Stimulated activated CD4-positive, alpha-beta T cell treated with anti-CD3 and anti-CD28 coated beads, Interleukin-12 subunit alpha, Interleukin-12 subunit beta, amount 100 ng/mL, for 24 hours (primary cell): ENCODE measurements at places on chromosomes 2 and 18.

- no peak for DNase-seq
These were observed 36.8 kb upstream of the UNC80 start for GRCh38 chr2:209734805-209735204.

- DNase-seq: no peak
These were observed 21.8 kb downstream of the CWC22 start for GRCh38 chr2:179985163-179985820.

GRCh38 chr2:101121174-101121573, 30.0 kb downstream of the TBC1D8 start:
- DNase-seq: no peak

DNA sequence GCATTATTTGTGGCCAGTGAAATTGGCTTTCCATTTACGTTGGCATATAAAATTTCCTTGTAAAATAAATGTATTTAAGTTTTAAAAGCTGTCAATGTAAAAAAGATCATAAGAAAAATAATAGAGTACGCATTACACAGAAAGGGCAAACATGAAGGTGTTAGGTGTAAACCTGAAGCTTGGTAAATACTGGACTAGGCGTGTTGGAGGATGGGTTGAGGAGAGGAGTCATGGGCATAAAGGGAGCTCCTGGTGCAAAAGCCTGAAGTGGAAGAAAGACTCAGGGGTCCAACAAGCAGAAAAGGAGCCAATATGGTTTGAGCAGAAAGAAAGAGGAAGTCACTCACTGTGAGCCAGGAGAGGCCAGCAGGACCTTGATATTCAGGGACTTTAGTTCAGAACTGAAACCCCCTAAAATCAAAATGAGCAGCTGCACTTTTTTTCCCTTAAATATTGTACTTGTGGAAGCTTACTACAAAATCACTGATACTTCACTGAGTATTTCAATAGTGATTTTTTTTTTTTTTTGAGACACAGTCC, 24.4 kb downstream of the SP5 start:
- DNase-seq: no peak
